ENCODE measurements at places on chromosomes 5 and 9. TPM values are rescaled to one million over a fixed set of nuclear protein-coding genes. Genes with fewer than 3 reads are reported as not detected.

The ARHGEF37 gene
- 86.7 TPM for total RNA-seq

The HEMGN gene
- total RNA-seq, result 6.4 TPM

The SLC34A3 gene
- not detected for total RNA-seq

The TAF1L gene
- total RNA-seq, result not detected

The AP3B1 gene
- 43.7 TPM for total RNA-seq

All from sciatic nerve (tissue), 2 donors.